ENCODE measurements at places on chromosomes 3 and 15.

DNA sequence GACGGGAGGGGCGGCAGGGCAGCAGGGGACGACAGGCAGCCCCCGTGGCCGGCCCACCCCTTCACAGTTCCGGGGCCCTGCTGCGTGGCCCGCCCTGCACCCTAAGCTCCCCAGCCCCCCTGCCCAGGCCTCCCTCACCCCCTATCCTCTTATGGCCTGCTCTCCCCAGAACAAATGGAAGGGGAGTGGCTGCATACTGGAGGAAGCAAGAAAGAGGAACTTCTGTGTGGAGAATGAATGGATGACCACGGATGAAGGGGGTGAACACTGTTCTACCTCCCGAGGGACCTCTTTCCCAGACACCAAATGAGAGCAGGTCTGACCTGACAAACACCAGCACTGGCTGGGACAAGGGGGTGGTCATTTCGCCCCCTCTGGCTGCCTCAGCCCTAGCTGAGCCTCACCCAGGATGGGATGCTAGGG is 25.0 kb downstream of the SEC61A1 start:
- no peak for DNase-seq

- DNase-seq = no peak
Measured at GRCh38 chr3:33438284-33438668, 1.9 kb downstream of the UBP1 start.

DNA sequence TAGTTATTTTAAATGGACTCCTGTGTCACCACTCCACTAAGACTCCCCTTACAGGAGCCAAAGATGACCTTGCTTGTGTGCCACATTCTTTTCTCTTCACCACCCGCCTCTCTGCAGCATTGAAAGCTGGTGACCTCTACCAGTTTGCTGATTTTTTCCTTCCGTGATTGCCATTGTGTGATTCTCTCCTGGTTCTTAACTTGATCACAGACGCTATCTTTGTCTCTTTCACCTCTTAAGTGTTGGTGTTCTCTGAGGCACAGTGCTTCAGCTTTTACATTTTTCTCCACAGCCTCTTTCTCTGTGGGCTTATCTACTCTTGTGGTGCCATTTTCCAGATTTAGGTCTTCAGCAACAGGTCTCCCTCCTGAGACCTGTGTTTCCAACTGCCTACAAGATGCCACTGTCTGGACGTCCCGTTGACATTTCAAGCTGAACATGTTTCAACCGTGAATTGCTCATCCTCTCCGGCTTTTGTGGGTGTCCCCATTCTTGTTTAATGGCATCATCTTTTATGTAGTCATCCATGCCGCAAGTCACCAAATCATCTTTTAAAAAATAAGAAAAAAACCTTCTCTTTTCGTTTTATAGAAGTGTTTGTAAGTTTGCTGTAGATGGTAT is 26.5 kb downstream of the IQGAP1 start:
- DNase-seq = no peak

GRCh38 chr3:115146032-115146417 is 1.1 kb downstream of the ZBTB20 start:
- DNase-seq = no peak

DNA sequence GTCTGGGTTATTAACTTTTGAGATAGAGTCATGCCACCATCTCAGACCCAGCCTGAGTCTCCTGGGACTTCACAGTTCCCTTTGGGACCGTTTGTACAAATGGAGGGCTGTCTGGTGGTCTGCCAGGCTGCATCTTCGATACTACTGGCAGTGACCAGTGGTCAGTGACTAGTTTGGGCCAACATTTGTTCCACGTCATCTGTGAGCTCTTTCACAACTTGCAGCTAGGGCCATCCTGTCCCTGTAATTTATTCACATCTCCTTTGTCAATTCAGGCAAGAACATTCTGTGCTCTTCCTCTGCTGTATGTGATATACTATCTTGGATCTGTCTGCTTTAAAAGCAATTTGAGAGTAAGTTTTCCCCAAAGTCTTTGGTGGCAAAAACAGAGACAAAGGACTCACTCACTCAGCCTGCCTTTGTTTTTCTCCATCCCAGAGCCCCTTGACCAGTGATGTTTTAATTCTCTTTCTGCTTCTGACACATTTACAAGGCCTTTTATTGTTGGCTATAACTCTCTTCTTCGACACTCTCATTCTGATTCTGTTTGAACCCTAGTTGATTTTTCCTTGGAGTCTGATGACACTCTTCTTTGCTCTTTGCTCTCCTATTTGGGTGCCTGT is 353.4 kb downstream of the EPHB1 start:
- DNase-seq = no peak

- DNase-seq = no peak
Measured at GRCh38 chr3:37032961-37033360, 39.6 kb downstream of the MLH1 start.

- DNase-seq = no peak
Measured at GRCh38 chr3:147518465-147518864, 109.3 kb downstream of the ZIC1 start.

GRCh38 chr3:105647047-105647446 is 221.8 kb downstream of the CBLB start:
- no peak for DNase-seq

- no peak for DNase-seq
Measured at GRCh38 chr15:30650012-30650929, 24.3 kb downstream of the ARHGAP11B start.

GRCh38 chr3:24365168-24365567 is 129.5 kb downstream of the THRB start:
- DNase-seq = no peak

DNA sequence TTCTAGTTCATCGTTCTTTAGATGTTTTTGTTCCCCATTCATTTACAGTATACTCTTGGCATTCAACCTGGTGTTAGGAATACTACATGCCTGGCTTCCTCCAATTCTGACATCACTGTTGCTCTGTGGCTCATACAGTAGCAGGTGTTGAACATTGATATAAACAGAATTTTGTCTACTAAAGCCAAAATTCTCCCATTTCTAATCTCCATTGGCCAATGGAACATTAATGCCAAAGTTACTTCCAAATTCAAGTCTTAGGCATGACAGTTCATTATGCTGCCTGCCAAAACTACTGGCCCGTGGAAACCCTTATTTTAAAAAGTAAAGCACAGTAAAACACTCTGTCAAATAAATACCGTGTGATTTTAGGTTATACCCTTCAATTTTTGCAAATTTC is 368.0 kb downstream of the NAALADL2 start:
- DNase-seq = no peak

DNA sequence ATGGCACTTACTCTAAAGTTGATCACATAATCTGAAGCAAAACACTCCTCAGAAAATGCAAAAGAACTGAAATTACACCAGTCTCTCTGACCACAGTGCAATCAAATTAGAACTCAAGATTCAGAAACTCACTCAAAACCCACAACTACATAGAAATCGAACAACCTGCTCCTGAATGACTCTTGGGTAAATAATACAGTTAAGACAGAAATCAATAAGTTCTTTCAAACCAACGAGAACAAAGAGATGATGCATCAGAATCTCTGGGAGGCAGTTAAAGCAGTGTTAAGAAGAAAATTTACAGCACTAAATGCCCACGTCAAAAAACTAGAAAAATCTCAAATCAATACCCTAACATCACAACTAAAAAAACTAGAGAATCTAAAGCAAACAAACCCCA is 227.2 kb downstream of the CTNNB1 start:
- DNase-seq = no peak

DNA sequence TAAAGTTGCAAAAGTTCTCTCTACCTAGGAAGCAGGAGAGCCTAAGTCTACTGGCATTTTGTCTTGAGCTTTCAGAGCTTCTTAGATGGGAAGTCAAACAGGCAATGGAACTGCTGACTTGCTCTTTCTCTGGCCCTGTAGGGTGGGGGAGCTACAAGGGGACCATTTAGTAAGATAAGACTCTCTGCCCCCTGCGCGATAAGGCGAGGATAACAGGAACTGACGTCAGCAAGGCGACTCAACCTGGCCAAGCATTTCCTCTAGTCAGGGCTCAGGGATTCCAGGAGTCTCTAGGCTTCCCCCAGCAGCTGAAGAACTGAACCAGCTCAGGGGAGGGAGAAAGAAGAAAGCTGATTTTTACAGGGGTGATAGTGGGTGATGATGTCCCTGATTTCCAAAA is 5.8 kb downstream of the RARB start:
- no peak for DNase-seq

GRCh38 chr3:181212271-181212670 is 222.7 kb upstream of the DNAJC19 start:
- DNase-seq = no peak

GRCh38 chr3:70990723-70991122 is 592.8 kb downstream of the FOXP1 start:
- no peak for DNase-seq

GRCh38 chr3:54121414-54122323 is 683 bp upstream of the CACNA2D3 start:
- DNase-seq = no peak

DNA sequence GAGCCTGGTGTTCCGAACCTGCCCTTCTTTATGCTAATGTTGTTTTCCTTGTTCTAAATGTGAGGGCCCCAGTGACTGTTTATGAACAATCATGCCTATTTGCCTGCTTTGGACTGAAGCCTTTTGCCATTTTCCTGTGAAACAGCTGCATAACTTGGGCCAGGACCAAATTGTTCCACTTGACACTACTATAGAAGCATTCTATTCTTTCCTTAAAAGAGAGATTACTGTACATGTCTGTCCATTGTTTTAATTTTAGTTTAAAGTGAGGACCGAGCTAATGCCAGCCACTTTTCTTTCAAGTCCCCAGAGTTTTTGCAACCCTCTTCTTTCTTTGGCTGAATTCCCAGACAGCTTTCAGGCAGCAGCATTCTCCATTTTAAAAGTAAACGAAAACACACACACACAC is 980.3 kb downstream of the CADM2 start:
- no peak for DNase-seq

DNA sequence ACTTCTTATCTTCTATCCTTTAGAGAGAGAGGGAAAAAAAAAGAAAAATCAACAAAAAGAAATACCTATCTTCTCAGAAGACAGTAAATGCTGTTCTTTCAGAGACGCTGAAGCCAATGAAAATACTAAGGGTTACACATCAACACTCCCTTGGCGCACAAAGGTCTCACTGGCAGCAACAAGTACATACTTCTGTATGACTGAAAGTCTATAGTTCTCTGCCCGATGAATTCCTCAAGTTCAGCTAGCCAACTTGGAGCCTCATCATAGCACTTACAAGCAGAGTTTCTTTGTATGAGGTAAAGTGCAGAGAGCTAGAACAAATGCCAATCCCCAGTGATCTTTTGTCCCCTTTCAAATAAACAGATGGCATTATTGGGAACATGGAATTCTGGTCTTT is 62.7 kb downstream of the CPNE4 start:
- no peak for DNase-seq

DNA sequence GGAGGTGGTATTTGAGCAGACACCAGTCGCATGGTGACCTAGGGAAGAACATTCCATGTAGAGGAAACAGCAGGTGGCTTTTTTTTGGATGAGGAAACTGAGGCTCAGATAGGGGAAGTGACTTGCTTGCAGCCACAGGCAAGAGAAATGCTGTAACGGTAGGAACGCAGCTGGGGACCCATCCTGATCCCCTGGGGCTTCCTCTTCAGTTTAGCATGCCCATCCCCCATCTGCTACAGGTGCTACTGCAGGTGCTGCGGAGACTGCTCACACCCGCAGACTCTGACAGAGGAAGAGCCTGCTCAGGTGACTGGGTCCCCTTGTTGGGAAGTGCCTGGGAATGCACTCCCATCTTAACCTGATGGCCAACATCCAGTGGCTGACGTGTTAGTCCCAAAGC is 55.4 kb upstream of the SEC13 start:
- no peak for DNase-seq

DNA sequence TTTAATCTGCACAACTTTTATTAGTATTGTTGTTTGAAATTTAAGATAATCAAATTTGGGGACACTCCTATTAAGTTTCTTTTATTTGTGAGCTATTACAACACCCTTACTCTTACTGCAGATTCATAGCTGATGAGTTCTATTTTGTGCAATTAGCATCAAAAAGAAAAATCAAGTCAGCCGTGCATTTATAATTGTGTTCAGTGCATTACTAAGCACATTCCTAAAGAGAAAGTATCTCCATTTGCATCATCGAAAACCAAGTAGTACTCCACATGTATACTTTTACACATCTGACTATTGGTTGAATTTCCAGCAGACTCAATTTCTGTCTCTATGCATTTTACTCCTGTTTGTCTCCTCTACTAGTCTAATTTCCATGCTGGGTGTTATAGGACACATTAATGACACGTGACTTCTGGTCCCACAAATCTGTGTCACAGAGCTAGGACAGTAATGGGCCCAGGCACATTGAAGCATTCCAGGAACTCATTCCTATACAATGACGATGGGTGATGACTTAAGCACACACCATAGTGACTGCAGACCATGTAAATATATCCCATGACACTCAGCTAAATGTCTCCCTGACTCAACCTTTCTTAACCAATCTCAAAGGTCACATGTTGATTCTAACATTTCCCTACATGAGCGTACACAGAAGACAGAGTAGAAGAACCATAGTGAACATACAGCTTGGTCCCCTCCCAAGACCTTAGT is 477.5 kb downstream of the LPP start:
- DNase-seq = no peak

All from cerebellar nuclear complex (tissue), 1 donor.